ENCODE measurements at places on chromosomes 7 and 10.

DNA sequence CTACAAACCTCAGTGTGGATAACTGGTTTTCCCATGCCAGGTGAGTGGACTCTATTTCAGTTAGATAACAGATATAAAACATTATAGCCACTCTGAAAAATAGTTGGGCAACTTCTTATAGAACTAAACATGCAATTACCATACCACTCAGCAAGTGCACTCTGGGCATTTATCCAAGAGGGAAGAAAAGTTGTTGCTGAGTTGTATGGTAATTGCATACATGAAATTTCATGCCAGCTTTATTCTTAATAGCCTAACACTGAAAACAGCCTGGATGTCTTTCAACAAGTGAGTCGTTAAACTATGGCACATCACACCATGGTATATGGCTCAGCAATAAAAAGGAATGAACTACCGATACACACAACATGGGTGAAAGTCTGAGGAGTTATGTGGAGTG is 10.6 kb upstream of the UPP1 start:
- DNase-seq: no peak

- no peak for DNase-seq
Observed at GRCh38 chr10:86104156-86104555, 262.4 kb downstream of the GRID1 start.

- no peak for DNase-seq
Observed at GRCh38 chr10:7706534-7707073, 3.5 kb downstream of the ITIH2 start.

DNA sequence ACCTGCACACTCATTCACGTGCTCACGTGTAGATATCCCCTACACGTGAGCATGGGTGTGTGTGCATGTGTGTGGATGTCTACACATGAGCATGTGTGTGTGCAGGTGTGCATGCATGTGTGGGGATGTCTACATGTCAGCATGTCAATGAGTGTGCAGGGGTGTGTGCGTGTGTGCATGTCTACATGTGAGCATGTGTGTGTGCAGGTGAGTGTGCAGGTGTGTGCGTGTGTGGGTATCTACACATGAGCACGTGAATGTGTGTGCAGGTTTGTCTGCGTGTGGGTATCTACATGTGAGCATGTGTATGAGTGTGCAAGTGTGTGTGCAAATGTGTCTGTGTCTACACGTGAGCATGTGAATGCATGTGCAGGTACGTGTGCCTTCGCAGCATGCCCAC is 274.8 kb downstream of the PTPRN2 start:
- DNase-seq: no peak

- no peak for DNase-seq
Observed at GRCh38 chr10:74514322-74514721, 312.1 kb upstream of the KAT6B start.
